ENCODE measurements at places on chromosomes 1 and 21. TPM values are rescaled to one million over a fixed set of nuclear protein-coding genes. Genes with fewer than 3 reads are reported as not detected.

DNA sequence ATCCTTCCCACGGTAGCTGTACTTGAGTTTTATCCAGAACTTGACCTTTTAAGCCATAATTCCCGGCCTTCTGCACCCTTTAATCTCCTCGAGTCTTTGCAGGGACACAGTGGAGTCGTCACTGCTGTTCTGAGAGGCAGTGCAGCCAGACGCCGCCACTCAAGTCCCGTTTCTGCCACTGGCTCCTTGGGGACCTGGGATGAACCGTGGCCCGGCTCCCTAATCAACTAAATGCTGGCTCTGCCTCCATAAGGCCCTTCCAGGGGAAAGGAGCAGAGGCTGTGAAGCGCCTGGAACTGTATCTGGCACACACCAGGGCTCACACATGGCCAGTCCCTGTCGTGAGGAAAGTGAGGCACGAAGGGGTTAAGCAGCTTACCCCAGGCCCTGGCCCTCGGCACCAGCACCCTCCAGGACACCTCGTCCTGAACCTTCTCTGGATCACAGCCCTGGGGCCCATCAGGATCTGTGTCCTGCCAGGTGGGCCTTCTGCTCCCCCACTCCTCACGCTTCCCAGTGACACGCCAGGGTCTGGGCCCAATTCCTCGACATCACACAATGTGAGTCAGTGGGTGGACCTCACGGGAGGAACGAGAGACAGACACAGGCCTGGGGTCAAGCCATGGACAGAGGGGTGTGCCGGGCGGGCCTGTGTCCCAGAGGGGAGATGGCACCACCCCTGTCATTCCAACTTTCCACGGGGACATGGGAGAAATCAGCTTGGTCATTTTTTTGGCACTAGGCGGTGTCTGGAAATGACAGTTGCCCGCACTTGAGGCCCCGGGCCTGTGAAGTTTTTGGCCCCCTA is 23.5 kb upstream of the C1orf174 start:
- DNase-seq: no peak

GRCh38 chr1:182568647-182569284 is 20.3 kb downstream of the RNASEL start:
- DNase-seq: no peak

GRCh38 chr1:162878000-162878596 is 17.1 kb upstream of the CCDC190 start:
- peak; percentile 65 for DNase-seq

- DNase-seq: no peak
These were observed 26.3 kb upstream of the PEX10 start for GRCh38 chr1:2438641-2439040.

The NECTIN4 gene
- 108 TPM for total RNA-seq

- no peak for DNase-seq
These were observed 170.2 kb upstream of the NFIA start for GRCh38 chr1:60911966-60912697.

DNA sequence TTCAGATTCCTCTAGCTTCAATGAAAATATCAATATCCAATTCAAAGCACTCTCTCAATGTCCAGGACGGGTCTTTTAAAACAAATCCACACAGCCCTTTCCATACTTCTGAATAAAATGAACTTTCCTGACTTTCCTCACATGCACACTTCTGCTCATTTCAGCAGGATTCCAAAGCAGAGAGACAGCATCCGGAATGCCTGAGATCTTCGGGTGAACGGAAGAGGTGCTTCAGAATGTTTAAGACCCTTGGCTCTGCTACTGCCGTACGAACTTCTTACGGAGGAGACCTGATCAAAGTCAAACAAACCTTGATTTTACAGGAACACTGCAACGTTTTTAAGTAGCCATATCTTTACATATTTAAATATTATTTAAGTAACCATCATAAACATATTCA is 245.7 kb downstream of the PTBP2 start:
- no peak for DNase-seq

DNA sequence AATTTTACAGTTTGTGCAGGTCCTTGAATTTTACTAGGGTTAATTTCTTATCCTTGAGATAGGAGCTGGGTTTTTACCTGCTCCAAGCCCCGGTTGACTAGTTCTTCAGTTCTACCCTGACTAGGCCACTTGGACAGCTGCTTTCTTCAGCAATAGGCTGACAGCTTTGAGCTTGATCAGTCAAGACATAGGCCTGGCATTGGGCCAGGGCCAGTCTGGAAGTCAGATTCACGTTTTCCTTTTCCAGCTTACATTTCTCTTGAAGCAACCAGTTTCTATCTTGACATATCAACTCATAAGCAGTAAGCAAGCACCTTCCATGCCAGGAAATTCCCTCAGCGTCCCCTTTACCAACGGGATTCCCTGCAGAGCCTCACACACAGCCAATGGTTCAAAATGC is 63.7 kb upstream of the AJAP1 start:
- no peak for DNase-seq

DNA sequence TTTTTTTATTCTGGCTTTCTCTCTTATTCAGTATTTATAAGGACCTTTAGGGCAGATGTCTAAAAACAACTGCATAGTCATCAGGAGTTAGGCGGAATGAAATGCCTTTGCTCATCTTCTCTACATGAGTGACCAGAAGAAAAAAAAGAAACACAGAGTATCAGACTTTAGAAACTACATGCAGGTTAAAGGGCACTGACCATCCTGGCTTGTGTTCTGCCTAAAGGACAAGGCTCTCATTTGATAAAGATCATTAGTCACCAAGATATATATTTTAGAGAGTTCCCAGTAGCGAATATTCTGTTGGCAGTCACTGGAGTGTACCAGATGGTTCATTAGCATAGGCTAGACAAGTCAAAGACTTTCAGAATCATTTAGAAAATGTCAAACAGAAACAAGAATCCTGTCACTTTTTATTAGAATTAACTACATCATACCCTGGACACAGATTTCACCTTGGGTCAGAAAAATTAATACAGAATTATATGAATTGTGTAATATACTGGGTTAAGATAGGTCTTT is 145.6 kb downstream of the NR5A2 start:
- DNase-seq: no peak

The OR2L5 gene
- total RNA-seq: not detected

All from bronchial epithelial cell (primary cell).